ENCODE measurements at places on chromosomes 3 and 15. TPM values are rescaled to one million over a fixed set of nuclear protein-coding genes. Genes with fewer than 3 reads are reported as not detected.

Gene SLC24A5
- total RNA-seq: not detected

Gene WNT7A
- total RNA-seq: 0.06 TPM

Gene HYAL2
- total RNA-seq: 24.2 TPM

Gene THAP10
- total RNA-seq: 4.1 TPM

Gene SLC9C1
- not detected for total RNA-seq

Gene ZNF385D
- not detected for total RNA-seq

Gene ITGA11
- 4.3 TPM for total RNA-seq

Gene CCR9
- not detected for total RNA-seq

Gene EEFSEC
- 8.8 TPM for total RNA-seq
